ENCODE measurements at places on chromosomes 3 and 15.

DNA sequence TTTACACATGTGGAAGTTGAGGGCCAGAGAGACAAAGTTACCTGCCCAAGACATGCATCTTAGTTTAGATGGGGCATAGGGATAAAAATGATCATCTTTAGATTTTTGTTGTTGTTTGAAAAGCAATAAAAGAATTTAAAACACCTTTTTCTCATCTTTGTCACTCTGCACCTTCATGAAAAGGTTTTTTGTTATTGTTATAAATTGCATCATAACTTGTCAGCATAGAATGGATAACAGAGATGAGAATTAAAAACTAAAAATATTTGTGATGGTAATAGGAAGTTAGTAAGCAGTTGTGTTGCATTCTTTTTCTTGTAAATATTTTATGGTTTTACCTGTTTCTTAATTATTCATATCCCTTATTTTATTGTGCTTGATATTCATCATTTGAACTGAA lies 13.4 kb upstream of the ZBTB47 start:
- no peak for DNase-seq

DNA sequence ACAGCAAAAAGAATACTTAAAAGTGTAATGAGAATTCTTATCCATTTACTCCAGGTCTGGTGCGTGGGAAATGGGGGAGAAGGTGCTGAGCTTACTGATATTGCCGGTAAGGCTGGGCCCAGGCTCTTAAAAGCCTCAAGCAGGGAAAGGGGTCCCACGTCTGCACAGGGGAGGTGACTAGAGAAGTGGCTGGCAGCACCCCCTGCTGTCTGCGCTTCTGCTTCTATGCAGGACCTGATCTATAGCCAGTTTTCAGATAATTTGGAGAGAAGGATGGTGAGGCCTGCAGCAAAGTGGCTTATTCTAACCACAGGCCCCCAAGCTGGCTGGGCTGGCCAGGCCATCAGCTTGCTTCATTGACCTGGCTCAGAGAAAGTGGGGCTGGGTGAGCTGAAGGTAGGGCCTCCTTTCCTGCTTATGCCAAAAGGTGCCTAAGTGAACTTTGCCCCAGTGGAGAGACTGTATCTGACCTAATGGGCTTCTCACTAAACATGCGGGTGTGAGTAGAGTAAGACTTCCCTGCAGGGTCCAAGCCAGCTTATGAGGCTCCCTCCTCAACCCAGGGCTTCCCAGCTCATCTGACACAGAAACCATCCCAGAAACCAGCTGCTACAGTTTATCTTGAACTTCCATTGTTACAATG lies 30.9 kb upstream of the ATP1B3 start:
- peak; percentile 2 for DNase-seq

GRCh38 chr3:104281713-104282112 lies 1085.0 kb upstream of the ALCAM start:
- no peak for DNase-seq

GRCh38 chr3:65888980-65889706 lies 149.6 kb downstream of the MAGI1 start:
- DNase-seq: no peak

- DNase-seq: no peak
These were observed 4.4 kb upstream of the IRAK2 start for GRCh38 chr3:10160346-10160745.

DNA sequence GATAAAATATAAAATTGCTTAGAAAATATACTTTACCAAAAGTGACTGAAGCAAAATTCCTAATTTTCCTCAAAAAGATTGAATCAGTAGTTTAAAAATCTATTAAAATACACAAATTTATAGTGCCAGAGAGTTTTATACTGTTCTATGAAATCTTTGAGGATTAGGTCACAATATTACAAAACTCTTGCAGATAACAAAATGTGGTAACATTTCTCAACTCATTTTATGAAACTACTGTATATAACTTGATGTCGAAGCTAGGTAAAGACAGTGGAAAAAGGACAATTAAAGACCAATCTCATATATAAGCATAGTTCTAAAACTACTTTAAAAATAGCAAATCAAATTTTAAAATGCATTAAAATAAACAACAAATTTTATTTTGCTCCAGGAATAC lies 15.9 kb downstream of the VEPH1 start:
- no peak for DNase-seq

DNA sequence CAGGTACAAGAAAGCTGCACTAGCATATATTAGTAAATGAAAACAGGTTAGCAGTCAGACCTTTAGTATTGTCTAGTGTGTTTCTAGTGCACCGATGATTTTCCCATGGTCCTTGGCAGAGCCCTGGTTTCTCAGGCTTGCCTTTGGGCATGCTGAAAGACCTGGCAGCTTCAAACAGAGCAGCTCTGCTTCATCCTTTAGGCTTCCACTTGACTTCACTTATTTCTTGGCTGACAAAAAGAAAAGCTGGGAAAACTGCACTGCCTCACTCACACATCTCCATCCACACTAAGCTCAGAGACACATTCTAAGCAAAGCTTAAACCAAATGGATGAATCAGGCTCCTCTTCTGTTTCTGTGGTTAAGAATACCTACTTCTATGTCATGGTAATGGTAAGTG lies 374.8 kb upstream of the PDZRN3 start:
- no peak for DNase-seq

- no peak for DNase-seq
These were observed 5.1 kb downstream of the DPH6 start for GRCh38 chr15:35540885-35541284.

GRCh38 chr3:30188713-30189112 lies 417.7 kb upstream of the TGFBR2 start:
- DNase-seq: no peak

- no peak for DNase-seq
These were observed 70.6 kb downstream of the AP4E1 start for GRCh38 chr15:50979041-50979440.

DNA sequence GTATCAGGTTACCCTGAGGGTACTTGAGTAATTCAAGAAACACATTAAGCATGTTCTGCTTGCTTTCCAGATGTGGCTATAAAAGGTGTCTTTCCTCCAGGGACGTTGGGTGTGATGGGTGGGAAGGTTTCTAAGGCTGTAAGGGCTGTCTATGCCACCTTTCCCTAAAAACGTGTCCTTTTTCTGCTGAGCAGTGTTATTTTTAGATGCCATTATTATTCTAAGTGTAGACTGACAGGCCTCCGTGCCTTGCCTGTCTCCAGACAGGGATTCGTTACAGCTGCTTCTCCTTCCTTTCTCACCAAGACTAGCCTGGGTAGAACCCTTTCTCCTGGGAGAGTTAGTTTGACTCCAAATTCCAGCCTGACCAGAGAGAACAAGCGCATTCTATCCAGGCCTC lies 26.8 kb upstream of the RHO start:
- no peak for DNase-seq

DNA sequence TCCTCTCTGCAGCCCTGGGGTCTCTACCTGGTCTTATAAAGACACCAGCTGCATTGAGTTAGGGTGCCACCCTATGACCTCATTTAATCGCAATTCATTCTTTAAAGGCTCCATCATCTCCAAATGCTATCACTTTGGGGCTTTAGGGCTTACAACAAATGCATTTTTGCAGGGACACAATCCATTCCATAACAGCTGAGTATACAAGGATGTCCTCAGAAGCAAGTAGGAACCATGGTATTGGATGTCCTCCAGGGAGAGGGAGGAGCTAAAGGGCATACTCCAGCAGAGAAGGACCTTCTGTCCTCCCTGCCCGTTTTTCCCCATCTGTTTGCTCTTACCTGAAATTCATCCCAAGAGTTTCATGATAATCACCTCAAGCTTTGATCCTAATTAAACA lies 30.3 kb downstream of the UMPS start:
- no peak for DNase-seq

DNA sequence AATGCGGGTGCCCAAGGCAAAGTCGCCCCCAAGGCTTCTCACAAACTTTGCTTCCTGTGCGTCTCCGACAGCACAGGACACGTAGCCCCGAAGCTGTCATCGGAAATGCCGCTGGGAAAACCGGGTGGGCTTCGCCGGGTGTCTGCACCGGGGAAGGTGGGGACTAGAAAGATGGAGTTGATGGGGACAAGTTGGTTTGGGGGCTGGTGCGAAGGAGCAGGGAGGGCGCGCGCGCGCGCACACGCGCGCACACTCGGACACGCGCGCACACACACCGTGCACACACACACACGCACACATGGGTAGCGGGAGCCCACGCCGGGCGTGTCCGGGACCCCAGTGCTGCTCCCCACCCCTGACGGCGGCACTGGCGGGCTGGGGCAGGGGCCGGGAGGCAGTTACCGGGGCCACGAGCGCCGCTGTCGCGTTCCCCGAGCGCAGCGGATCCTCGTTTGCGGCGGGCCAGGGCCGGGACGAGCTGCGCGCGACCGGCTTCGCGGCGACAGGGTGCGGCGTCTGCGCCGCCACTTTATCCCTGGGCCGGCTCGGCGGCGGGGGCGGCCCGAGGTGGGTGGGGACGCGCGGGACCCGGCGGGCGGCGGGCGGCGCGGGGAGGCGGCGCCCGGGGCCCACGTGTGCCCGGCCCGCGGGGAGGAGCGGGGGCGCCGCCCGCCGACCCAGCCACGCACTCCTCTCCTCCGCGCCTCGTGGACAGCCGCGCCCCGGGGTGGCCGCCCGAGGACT lies 539 bp upstream of the MGLL start:
- DNase-seq: no peak

GRCh38 chr3:171695426-171695825 lies 114.9 kb downstream of the PLD1 start:
- no peak for DNase-seq

DNA sequence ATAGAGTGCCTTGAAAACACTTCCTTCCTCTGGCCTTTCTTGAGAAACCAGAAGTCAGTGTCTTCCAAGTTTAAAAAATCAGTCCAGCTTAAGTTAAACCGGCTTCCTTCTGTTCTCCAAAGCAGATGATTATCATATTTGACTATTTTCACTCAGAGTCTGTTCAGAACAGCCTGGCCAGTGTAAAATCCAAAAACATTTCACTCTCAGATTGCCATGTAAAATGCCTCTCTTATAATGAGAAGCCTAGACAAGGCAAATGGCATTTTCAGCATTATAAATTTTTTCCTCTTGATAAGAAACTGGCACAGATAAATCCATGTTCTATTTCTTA lies 193.5 kb downstream of the TNIK start:
- DNase-seq: no peak

- DNase-seq: no peak
These were observed 67.6 kb downstream of the CRYGS start for GRCh38 chr3:186476541-186476940.

- no peak for DNase-seq
These were observed 15.0 kb downstream of the SPSB4 start for GRCh38 chr3:141065841-141066805.

GRCh38 chr15:43383070-43383469 lies 12.2 kb downstream of the TUBGCP4 start:
- no peak for DNase-seq

GRCh38 chr15:69094124-69094921 lies 66.1 kb upstream of the GLCE start:
- DNase-seq: no peak
